ENCODE measurements at places on chromosomes 7 and 10. TPM values are rescaled to one million over a fixed set of nuclear protein-coding genes. Genes with fewer than 3 reads are reported as not detected.

ANKRD2 gene
- 3.1 TPM for total RNA-seq

INMT gene
- total RNA-seq = 157 TPM

CYP2C18 gene
- 4.5 TPM for total RNA-seq

PGAM2 gene
- total RNA-seq = 0.85 TPM

DNA sequence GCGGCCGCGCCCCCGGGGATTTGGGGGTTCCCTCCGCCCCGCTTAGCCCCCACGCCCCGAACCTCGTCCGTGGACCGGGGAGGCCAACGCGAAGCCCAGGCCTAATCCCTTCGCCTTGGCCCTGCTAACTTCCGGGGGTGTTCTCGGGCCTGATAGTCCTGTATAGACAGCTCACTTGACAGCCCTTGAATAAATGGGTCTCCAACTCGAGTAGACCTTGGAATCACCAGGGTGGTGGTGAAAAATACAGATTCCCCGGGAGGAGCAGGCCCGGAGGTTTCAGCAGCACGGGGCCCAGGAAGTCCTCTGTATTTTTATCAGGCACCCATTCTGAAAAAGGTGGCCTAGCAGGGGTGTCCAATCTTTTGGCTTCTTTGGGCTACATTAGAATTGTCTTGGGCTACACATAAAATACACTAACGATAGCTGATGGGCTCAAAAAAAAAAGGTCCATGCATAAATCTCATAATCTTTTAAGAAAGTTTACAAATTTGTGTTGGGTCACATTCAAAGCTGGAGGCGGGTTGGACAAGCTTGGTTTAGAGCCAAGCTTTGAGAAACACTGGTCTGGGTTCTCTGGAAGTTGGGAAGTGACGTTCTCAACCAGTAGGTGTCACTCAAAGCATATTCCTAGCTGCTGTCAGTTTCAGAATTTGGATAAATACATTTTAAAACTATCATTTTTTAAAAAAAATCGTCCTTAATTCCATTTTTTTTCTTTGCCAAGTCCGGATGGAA is 221.7 kb downstream of the PHTF2 start:
- peak; percentile 82 for DNase-seq

DNA sequence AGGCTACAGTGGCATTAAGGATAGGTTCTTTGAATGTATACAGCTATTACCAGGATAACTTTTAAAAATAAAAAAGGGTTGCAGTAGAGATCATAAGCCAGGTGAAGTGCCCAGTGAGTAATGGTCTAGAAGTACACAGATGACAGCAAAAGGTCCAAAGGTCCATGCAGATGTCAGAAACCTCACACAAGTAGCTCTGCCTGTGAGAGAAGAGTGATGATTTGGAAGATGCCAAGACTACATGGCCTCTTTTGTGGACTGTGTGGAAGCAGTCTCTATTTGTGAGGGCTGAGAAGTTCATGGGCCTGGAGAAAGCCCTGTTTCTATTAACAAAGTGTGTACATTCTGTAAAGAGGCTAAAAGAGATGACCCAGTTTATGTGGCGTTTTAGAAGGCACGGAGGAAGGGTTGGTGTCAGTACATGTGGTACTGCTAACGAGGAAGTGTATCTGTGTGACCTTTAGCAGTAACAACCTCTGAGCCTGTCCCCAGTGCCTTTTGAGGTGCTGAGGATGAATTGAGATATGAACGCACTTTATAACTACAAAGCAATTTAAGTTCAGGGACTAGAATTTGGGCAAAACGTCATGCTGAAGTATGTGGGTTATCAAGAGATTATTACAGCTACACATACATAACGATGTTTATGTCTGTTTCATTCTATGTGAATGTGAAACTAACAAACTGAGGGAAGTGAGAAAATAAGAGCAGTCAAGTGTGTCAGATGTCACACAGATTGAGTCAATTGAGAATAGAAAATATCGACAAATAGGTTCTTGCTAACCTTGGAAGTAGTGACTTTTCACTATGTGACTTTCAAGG is 7.6 kb downstream of the CYCS start:
- DNase-seq = no peak

DNA sequence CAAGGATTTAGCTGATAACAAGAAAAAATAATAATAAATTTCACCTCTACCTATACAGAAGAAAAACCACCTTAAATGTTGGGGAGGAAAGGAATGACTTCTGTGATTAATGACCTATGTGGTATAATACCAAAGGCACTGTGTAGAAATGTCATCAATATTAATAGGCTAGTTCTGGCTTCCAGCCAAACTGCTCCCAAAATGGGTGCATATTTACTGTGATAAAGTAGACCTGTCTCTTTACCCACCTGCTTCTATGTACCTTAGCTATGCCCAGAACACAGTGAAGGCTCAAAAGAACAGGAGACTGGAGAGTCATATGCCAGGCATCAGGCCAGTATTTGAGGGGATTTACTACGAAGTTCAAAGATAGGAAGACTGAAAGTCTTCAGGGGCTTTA is 76.0 kb downstream of the ATE1 start:
- no peak for DNase-seq

DNA sequence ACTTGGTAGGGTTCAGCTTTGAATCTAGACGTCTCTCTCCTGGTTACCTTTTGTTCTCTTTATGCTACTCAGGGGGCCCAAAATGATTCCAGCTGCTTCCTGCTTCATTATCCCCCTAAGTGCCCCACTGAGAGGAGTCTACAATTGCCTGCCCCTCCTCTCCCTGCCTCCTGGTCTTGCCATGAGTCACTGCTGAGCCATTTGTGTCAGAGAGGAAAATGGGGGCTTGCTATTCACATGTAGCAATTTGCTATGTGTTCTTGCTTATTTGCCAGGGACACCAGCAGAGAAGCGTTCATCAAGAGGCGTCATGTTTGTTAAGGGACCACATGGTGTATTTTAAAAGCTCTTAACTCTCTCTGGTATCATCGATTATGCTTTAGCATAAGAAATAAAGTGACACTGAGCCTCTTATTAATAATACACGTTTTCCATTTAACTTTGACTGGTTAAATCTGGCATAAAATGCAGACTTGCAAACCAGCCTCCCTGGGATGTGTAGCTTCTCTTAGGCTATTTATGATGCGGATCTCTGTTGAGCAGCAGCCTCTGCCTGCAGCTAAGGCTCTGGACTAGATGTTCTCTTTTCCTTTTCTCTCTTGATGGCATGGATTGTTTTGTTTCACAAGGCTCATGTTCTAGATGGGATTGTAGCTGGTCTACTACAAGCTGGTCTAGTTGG is 239.3 kb downstream of the AUTS2 start:
- DNase-seq = no peak

- DNase-seq = no peak
Observed at GRCh38 chr10:21427804-21428481, 97.5 kb downstream of the SKIDA1 start.

GRCh38 chr7:17005271-17005670 is 123.5 kb upstream of the AGR3 start:
- DNase-seq = peak; percentile 25

Data from lung (tissue), 17 donors.